ENCODE measurements at places on chromosomes 7 and 10. TPM values are rescaled to one million over a fixed set of nuclear protein-coding genes. Genes with fewer than 3 reads are reported as not detected.

The CPA2 gene
- total RNA-seq, result not detected

The CYP2E1 gene
- 2.2 TPM for total RNA-seq

The SPDYE1 gene
- 0.13 TPM for total RNA-seq

The JAZF1 gene
- 42.5 TPM for total RNA-seq

The GPRIN2 gene
- not detected for total RNA-seq

The SPACDR gene
- 1.1 TPM for total RNA-seq

The RNF148 gene
- 0.48 TPM for total RNA-seq

DNA sequence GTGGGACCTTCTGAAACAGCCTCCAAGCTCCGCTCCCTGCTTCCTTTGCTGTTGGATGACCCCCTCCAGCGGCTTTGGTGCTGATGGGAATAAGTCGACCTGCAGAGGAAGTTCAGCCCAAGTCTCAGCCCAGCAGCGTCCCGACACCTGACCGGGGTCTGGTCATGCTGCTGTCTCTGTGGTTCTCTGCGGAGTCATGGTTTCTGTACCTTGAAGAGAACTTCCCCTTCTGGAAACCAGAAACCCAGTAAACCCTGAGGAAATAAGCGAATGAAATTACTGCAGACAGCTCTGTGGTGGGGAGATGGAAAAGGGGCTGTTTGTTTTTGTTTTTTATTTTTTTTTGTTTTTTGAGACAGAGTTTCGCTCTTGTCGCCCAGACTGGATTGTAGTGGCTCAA, 18.3 kb upstream of the ZNF12 start:
- DNase-seq, result no peak

DNA sequence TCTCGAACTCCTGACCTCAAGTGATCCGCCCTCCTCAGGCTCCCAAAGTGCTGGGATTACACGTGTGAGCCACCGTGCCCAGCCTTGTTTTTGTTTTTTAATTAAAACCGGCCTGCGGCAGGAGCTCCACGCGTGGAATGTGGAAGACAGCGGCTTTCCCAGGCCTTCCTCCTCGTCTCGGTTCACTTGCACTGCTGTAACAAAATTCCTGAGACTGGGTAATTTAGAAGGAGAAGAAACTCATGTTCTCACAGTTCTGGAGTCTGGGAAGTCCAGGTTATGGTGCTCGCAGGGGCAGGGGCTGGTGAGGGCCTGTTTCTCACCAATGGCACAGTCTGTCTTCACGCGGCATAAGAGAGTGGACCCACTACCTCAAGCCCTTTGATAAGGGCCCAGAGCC, 14.4 kb upstream of the CRYGN start:
- DNase-seq, result peak; percentile 66

- no peak for DNase-seq
Measured at GRCh38 chr10:75040576-75040975, 70.9 kb upstream of the SAMD8 start.

DNA sequence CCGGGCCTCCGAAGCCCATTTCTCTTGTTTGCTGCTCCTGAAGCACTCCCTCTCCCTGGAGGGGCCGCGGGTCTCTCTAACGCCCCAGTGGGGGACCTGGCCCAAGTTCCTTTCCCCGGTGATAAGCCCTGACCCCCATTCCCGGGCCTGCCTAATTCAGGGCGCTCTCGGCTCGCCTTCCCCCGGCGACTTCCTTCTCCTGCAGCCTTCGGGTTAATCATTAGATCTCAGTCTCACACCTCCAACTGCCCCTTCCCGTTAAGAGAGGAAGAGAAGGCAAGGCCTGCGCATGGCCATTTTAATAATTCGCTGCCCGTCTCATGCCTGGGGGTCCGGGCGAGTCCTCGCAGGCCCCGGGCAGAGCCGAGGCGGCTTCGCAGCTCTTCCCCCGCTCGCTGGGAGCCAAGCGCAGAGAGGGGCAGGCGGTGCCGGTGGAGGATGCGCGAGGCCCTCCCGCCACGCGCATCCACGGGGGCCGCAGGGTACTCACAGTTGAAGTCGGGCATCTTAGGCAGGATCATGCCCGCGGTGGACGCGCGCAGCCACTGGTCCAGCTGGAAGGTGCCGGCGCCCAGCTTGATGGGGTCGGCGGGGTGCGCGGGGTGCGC, 1.2 kb downstream of the MNX1 start:
- DNase-seq, result no peak

GRCh38 chr10:56319386-56319785, 41.7 kb downstream of the ZWINT start:
- no peak for DNase-seq

DNA sequence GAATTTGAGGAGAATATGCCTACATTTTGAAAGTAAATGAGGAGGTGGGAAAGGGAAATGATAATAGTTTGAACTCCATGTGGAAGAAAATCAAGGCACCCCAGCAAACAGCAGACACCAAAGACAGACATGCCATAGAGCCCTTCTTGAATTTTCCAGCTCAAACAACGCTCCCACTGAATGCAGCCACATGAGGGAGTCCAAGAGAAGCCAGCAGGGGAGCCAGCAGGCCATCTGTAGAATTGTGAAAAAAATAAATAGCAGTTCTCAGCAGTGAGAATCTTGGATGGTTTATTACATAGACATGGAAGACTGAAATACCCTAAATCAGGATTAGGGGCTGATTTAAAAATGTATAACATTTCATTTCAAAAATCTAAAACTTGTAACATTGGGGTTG, 1567.3 kb upstream of the LRRTM3 start:
- DNase-seq, result no peak

DNA sequence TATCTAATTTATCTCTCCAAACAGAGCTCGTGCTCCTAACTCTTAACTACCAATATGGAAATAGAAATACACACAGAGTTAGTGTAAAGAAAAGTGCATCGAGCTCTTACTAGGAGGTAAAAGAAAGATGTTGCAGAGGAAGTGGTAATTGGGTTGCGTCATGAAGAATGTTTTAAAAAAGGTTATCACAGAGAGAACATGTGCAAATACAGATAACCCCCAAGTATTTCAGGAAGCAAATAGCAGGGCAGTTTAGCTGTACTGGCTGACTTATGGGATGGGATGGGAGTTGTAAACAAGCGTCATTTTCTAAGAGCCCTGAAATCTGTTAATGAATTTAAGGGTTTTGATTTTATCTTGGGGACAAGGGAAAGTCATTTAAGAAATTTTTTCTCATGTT, 153.9 kb downstream of the AGMO start:
- no peak for DNase-seq

DNA sequence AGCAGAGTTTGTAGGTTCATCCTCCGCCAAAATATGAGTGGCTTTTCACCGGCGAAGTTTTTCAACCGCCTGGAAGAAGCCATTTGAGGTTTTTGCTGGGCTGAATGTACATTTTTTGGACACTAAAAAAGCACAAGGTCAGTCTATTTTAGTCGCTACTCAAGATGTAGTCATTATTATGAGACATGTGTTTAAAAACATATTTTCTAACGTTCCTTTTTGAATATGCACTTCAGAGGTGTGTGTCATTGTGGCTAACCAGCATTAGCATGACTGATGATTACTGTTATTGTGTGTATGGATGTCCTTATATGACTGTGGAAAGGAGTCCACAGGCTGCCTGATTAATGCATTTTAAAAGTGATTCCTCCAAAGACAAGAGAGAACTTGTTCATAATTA, 605.4 kb downstream of the INHBA start:
- no peak for DNase-seq

DNA sequence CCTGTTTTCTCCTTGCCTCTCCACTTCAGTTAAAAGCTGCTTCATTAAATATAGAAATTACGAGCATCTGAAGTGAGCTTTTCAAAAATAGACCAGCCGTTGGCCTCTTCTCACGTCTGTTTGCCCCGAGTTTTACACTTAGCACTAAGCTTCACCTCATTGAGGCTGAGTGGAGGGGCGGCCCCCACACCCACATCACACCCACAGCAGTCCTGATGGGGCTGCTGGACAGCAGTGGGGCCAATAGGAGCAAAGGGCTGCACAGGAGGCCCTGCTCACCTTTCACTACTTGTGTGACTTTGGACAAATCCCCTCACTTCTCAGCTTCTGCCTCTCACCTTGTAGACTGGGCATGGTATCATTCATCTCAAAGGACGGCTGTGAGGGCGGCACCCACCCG, 677.8 kb downstream of the SDK1 start:
- DNase-seq, result no peak

DNA sequence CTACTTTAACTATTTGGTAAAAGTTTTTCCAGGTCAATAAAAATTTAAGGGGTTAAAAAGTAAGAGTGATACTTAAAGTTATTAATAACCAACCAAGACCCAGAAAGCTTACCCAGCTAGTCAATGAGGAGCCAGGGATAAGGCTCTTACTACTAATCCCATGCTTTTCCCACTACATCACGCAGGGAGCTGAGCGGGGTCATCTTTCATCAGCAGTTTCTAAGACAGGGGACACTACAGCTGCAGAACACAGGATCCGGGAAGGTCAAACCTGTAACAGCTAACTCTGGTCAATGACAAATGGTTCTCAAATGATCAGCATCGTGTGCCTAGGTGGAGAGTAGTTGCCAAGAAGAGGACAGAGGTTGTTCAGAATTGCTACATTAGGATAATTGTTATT, 65.1 kb downstream of the RSU1 start:
- no peak for DNase-seq

GRCh38 chr7:106257752-106258151, 27.0 kb downstream of the NAMPT start:
- no peak for DNase-seq

- no peak for DNase-seq
Measured at GRCh38 chr7:155259866-155260497, 37.7 kb upstream of the INSIG1 start.

DNA sequence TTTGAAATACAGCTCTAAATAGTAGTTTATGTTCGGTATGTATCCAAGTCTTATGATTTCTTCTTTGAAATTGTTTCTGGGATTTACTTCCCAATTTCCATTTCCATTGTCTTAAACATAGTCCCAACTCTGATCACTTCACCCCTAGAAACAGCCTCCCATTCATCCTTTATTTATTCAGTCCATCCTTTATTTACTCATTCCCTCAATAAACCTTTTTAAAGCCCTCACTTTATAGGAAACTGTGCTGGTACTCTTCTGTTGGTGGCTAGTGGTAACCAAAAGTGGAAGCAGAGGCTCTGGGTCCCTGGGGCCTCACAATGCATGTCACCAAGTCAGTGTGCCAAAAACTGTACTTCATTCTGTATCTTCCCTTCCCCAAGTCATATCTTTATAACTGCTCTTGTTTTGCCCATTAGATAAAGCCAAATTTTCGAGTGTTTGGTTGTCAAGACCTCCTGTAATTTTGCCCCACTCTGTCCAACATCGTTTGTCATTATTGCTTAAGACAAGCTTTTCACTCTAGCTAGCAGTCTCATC, 3.9 kb upstream of the EPC1 start:
- no peak for DNase-seq

- no peak for DNase-seq
Measured at GRCh38 chr7:137933270-137934017, 68.4 kb downstream of the CREB3L2 start.

- no peak for DNase-seq
Measured at GRCh38 chr7:128876127-128876526, 13.5 kb downstream of the ATP6V1F start.

GRCh38 chr7:70212281-70212680, 614.0 kb downstream of the AUTS2 start:
- no peak for DNase-seq

- no peak for DNase-seq
Measured at GRCh38 chr7:153415632-153416031, 636.6 kb upstream of the DPP6 start.

DNA sequence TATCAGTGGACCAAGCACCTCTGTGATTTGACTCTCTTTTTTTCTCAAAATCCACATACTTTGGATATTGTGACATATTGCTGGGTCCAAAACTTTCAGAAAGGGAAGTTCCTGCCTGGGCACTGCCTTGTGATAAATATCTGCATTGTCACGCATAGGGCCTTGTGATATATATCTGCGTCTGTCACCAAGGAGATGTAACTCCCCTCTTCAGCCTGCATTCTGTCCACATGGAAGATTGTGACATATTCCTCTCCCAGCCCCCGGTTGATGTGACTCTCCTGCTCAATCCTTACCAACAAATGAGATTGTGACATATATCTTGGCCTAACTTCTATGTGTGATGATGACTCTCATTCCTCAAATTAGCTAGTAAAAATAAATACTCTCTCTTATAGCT, 25.4 kb upstream of the ZNF107 start:
- DNase-seq, result no peak

DNA sequence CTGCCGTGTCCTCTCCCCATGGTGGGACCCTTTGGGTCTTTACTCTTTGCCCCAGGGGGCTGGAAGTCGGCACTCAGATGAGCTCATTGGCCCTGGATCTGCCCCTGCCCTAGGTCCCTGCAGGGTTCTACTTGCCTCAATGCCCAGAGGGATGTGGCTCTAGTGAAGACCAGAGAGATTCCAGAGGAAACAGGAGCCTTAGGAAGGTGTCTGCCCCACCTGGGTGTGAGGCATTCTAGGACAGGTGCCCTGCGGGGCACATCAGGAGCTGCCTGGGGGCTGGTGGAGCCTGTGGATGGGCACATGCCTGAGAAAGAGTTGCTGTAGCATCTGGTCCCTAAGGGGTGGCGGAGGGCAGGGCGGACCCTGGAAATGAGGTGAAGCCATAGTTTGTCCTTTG, 128.6 kb downstream of the ADCY1 start:
- peak; percentile 38 for DNase-seq

DNA sequence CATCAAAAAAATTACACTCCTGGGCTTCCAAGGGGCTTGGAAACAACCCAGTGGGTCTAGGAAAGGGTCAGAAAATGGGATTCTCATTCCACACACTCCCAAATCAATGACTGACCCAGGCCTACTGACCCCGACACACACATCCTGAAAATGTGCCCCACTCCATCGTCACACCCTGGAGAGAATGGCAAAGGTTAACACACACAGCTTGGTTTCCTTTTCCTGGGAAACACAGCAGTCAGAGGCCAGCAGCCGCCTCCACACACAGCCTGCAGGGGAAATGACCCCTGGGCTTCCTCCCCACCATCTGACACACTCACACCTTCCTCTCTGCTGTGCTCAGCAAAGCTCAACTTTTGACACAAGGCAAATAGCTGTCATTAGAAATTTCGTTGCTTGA, 42.9 kb downstream of the SH3PXD2A start:
- DNase-seq, result no peak

DNA sequence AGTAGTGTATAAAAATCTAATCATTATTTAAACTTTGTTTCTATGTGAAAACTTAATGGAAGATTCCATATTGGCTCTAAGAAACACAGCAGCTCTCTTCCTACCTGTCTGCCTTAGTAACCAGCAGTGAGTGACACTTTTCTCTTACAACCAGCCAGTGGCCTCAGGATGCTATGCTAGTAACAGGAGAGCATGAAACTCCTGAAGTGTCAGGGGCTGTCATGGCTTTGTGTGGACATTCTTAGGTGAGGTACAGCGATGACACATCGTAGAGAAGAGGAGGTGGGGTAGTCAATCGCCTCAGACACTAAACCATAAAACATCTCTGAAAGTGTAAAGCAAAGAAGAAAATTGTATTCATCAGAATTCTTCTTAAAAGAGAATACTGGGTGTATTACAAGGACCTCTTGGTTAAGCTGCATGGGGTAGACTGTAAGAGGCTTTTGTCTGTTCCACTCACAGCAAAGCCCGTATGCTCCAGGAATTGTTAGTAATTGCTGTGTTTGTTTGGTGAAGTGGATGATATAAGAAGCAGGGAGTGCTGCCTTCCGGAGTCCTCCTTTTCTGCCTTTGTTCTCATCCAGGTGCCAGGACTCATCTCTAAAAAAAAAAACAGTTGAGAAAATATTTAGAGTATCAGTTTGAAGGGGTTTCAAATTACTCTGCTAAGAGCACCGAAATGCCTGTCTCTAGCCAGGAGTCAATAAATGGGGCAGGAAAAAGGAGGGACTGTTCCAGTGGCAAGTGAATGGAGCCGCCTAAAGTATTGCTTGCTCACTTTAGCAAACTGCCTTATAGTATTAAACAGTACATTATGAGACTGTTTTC, 518.8 kb downstream of the CNTNAP2 start:
- no peak for DNase-seq

GRCh38 chr10:89163265-89163995, 43.7 kb downstream of the CH25H start:
- DNase-seq, result no peak

Data from cardiac septum (tissue), 1 donor.